Stimulated activated CD8-positive, alpha-beta memory T cell treated with anti-CD3 and anti-CD28 coated beads, Interleukin-7, amount 100 ng/mL, for 1 hour (primary cell): ENCODE measurements at places on chromosomes 11 and 22.
A peak's percentile ranks its signal among the peaks of the same experiment; 100 is the strongest.

DNA sequence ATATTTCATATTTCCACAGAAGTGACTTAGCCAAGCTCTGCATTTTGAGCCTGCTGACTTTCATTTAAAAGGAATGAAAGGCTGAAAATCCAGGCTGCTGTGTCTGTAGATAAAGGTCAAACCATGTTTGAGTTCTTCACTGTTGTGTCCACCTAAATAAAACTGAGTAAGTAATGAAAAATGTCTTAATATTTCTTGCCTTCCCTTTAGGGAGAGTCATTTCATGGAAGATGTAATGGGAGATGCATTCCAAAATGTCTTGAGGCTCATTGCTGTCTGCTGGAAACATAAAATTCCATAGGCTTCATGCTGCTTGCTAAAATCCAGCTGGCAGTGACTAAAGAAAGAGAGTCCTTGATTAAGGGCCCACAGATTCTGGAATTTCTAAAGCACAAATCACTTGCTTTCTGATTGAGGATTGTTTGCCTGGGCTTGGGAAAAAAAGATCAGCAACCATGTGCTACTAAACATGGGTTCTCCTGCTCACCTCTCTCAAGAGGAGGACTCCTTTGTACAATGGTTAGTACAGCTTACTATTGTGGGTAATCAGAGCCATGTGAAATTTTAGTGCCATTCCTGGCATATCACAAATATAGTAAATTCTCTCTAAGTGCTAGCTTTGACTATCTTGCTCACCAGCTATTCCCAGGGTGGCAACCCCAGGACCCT is 56.9 kb downstream of the PANX1 start:
- no peak for DNase-seq

DNA sequence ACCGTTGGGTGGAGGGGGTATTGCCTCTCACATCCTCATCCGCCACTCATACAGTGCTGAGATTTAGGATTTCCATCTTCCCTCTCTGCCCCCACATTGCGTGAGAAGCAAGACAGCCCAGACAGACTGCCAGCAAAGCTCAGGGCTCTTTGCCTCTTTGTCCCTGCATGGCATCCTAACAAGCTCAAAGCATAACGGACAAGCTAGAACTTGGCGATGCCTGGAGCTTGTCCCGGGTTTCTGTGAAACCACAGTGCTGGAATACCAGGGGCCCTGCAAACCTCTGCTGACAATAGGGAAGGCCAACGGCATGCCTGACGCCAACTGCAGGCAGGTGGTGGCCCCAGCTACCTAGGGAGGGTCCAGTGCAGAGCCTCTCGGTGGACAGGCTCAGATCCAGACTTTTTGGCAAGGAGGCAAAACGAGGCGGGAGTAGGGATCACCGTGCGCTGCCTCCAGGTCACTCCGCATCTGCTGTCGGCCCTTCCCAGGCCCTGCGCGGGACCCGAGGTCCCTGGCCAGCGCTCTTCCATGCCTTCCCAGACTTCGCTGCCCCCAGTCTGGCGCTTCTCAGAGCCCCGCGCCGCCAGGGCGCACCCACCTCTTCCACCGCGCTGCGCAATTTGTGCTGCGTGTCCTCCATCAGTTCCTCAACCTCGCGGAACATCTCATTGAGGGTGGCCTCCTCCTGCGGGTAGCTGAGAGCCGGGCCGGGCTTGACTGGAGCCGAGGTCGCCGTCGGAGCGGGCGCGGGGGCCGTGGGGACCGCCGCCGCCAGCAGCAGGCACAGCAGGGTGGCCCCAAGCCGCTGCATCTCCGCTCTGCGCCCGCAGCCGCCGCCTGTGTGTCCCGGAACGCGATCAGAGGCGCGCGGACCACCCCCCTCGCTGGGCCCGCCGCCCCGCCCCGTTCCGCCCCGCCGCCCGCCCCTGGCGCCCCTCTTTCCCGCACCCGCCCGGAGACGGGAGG is at the start of gene DKK3:
Gene DKK3 (minus strand): TSS at position 858 of the 969 bp plus-strand sequence. CDS start 44 bp downstream, at position 814.
- peak; percentile 3 for DNase-seq

DNA sequence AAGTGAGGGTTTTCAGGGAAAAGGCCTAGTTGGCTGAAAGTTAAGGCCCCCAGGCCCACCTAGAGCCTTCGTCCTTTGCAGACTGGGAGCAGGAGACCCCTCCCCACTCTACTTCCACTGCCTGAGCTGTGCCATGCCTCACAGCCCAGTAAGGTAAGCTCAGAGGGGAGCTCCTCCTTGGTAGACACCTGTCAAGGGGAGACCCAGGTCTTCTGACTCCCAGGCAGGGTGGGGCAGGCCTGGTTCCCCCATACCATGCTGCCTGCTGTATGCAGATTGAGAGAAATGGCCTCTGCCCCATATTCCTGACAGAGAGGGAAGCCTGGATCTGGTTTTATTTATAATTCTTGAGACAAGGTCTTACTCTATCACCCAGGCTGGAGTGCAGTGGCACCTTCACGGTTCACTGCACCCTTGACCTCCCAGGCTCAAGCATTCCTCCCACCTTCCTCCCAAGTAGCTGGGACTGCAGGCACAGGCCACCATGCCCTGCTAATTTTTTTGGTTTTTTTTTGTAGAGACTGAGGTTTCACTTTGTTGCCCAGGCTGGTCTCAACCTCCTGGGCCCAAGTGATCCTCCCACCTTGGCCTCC is 697 bp downstream of the RAB36 start:
- no peak for DNase-seq

- DNase-seq = no peak
Measured at GRCh38 chr11:102849311-102849710, 5.9 kb upstream of the MMP3 start.

GRCh38 chr22:36860821-36861659 is at the start of gene NCF4:
NCF4 (plus strand) TSS chr22:36861006; CDS start chr22:36861172, 166 bp downstream.
- no peak for DNase-seq

DNA sequence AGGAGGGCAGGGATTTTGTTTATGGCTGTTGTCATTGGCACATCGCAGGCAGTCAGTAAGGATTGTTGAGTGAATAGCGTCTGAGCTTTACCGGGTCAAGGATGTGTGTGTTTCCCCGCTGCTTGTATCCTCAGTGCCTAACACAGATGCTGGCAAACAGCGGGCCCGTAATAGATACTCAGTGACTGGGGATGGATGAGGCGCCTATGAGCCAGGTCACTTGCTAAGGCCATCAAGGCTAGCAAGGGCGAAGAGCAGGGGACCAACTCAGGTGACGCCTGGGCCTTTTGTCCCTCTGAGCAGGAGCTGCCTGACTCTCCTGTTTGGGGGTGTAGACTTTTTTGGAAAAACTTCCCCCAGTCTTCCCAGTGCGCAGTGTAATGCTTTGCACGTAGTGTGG is 118.1 kb downstream of the HIPK3 start:
- DNase-seq = no peak

DNA sequence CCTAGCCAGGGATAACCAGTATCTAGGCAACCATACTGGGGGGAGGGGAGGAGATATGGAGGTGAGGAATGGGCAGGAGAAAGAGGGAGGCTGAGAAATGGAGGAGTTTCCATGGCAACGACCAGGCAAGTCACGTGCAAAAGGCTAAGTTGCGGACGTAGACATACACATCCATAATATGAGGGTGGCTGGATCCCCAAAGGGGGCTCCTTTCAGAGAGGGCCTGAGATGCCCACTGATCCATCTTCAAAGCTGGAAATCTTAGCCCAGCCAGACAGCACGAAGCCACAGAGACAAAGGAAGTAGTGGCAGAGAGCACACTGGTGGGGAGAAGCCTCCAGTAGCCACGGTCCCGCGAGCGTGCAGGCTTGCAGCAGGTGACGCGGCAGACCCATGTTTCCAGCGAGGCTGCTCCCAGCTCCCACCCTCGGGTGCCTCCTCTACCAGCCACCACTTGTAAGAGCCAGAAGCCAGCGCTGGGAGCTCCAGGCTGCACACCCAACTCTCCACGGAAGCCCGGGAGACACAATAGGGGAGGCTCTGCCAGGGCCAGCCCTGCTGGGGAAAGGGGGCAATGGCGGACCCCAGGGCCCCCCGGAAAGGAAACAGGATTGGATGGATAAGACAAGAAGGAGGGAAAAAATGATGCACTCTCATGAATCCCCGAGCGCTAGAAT is 938 bp downstream of the FXYD6 start:
- DNase-seq = no peak

- DNase-seq = no peak
Measured at GRCh38 chr11:85953491-85954143, 98.4 kb downstream of the CCDC83 start.
